ENCODE measurements at places on chromosomes 4 and X.

GRCh38 chr4:137610960-137611359 lies 78.7 kb upstream of the PCDH18 start:
- DNase-seq = no peak

GRCh38 chrX:153673428-153674218 lies at the start of gene PNCK:
Gene PNCK, minus strand, starts transcription at chrX:153673813. Its CDS starts 737 bp downstream, at chrX:153673076.
- no peak for DNase-seq

GRCh38 chrX:28787206-28787605 lies 200.0 kb downstream of the IL1RAPL1 start:
- DNase-seq = no peak

DNA sequence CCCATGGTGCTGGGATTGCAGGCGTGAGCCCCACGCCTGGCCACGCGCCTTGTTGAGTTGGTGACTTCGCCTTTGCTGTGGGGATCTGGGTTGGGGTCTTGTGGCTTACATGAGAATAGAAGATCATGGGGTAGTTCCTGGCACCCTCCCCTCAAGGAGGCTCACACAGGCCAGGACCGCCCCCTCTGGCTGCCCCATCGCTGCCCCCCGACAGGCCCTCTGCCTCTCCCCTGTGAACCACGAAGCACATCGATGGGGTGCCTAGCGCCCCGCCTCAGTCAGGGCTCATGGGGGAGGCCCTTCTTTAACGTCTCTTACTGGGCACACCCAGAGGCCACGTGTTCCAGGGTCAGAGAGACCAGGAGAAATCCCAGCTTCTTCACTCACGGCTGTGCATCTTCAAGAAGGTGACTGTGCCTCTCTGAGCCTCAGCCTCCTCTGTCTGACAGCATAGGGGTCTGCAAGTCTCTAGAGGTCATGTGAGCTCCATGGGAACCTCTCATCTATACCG lies 23.6 kb upstream of the SPON2 start:
- DNase-seq = no peak

GRCh38 chr4:40548256-40548655 lies 81.4 kb downstream of the RBM47 start:
- no peak for DNase-seq
